ENCODE measurements at places on chromosomes 13 and 19.

DNA sequence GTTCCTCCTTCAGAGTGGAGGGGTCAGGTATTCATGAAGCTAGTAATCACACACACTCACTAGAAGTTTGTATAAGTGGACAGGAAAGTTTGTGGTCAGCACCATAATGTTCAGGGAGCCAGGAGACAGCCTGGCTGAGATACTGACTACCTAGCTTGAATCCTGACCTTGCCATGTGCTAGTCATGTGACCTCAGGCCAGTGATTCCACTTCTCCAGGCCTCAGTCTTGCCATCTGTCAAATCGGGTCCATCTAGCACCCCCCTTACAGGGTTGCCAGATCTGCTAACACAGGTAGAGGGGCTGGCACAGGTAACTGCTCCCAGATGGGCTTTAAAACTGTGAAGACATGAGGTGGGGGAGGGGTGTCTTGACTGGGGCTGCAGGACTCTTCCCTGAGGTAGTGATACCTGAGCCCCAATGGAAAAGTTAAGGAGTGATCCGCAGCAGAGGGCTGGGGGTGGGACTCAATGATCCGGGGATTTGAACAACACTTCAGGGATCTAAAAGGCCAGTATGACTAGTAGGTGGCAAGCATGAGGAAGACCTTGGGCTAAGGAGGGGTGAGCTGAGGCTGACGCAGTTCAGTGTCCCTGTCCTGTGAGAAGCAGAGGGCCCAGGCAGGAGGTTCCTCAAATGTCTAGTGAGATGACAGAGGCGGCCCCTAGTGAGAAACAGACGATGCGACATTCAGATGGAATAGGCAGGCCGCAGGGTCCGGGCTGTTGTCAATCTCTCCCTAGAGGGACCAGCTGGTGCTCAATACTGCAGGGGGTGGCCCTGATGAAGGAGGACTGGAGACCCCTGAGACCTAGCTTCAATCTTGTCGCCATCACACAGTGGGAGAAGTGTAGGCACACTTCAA is 8.5 kb downstream of the ACTMAP start:
- no peak for DNase-seq

DNA sequence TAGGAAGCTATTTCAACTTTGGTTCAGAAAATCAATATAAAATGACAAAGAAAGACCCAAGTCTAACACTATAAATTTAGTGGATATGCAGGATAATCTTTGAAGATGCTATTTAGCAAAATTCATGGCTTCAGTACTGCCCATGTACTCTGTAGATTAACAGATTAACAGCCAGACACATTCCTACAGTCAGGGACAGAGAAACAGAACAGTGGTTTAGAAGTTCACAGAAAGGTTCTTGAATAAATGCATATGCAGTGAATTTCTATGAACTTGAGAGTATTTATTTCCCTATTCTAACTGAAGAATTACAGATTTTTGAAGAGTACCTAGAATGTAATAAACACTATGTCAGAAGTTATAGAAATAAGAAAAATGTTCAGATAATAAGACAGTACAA is 222.8 kb downstream of the KLF12 start:
- DNase-seq, result no peak

DNA sequence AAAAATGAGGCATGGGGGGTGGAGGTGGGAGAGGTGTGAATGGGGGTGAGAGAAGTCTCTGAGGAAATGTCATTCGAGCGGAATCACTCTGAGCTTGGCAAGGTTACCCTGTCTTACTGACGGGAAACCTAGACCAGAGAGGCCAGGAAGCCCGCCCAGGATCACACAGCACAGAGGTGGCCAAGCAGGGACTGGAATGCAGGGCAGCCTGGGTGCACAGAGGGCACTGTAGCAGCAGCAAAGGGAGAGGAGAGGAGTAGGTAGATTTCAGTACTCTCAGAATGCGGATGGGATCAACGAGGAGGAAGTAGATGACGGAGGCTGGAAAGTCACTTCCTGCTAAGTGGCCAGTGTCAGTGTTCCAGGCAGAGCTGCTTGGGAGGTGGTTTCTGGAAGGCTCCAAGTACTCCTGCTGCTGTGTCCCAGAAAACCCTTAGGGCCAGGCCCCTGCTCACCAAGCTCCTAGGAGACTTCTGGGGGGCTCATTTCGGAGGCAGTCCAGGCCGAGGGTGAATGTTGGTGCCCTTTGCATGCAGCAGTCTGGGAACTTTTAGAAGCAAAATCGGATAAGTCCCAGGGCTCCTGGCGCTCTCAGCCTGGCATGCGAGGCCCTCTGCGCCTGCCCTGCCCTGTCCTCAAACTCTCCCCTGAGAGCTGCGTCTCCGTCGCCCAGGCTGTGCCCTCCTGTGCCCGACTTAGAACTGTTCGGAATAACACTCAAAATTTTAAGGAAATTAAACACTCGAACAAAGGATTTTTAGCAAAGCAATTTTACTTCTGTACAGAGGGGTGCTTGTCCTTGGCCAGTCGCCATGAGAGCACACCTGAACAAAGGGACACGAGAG is 33.5 kb downstream of the DNM2 start:
- no peak for DNase-seq

- DNase-seq, result no peak
These were observed 34.4 kb downstream of the DCLK1 start for GRCh38 chr13:36096461-36097416.

DNA sequence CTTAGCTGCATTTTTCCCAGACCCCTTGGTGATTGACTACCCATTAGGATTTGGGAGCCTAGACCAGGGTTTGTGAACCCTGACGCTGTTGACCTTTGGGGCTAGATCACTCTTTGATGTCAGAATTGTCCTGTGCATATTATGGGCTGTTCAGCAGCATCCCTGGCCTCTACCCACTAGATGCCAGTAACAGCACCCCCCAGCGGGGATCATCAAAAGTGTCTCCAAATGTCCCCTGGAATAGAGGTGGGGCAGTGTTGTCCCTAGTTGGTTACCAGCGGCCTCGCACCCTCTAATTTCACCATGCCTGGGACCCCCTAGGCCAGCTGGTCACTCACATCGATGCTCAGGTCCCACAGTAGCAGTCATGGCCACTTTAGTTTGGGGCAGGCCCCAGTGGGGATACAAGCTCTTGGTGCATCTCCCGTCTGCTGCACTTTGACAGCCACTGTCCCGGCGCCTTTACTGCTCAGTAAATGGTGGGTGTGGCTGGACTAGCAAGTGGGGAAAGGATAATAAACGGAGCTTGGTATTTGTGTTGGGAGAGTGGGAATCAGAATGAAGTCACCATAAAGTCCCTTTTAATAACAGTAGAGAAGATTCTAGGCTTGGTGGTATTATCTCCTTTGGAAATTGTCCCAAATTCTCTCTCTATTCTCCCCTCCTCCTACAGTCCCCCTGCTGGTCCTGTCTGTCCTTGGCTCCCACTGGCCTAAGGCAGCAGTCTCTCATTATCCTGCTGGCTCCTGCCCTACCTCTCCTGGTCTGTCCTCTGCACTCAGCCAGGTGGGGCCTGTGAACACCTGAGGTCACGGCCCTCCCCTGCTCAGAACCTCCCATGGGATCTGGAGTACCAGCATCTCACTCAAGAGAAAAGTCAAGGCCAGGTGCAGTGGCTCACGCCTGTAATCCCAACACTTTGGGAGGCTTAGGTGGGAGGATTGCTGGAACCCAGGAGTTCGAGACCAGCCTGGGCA is 80.6 kb downstream of the SIPA1L3 start:
- no peak for DNase-seq

GRCh38 chr13:52374389-52374788 is 31.6 kb downstream of the THSD1 start:
- no peak for DNase-seq

DNA sequence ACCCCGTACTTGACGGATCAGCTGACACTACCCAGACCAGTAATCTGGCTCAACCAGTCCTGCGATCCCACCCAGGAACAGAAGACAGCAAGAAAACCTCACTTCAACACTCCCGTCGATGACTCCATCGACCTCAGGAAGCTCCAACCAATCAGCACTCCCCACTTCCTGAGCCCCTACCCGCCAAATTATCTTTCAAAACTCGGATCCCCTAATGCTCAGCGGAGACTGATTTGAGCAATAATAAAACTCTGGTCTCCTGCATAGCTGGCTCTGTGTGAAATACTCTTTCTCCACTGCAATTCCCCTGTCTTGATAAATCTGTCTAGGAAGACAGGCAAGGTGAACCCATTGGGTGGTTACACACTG is 1.2 kb downstream of the LSM4 start:
- DNase-seq, result no peak

DNA sequence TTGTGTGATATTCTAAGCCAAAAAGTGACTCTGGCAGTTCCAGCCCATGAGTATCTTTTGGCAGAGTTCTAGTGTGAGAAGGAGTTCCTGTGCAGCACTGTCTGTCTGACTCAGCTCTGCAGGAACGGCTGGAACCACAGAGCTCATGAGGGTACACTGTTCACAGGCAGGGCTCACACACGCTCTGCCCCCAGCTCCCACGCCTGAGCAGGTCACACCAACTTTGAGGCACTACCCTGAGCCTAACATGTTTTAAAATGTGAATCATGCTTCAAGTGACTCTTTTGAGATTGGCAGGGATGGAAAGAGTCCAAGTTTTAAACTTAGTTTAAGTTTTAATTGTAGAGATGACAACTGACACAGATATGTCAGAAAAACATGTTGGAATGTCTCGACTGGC is 1203.3 kb downstream of the UQCRFS1 start:
- DNase-seq, result no peak

GRCh38 chr13:29411481-29411880 is 184.0 kb downstream of the SLC7A1 start:
- no peak for DNase-seq

- peak; percentile 71 for DNase-seq
These were observed 834 bp downstream of the FBXO27 start for GRCh38 chr19:39031368-39032062.

- no peak for DNase-seq
These were observed 21.7 kb downstream of the UBE2L5 start for GRCh38 chr13:30443957-30444404.

GRCh38 chr13:102355251-102355650 is 46.6 kb downstream of the FGF14 start:
- no peak for DNase-seq

DNA sequence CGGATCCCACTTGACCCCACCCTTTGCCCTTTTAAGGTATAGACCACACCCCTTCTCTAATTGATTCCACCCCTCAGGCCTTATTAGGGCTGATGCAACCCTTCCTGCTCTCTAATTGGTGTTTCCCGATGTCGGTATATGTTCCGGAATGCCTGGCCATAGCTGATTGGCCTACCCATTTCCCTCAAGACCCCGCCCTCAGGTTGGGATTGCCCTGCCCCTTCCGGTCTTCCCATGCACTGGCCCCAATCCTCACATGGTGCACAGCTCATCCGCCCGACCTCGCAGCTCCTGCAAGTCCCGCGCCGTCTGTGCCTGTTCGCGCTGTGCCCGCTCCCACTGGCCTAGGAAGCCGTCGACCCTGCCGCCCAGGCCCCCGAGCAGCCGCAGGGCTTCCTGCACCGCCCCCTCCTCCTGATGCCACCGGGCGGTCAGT is 18.1 kb downstream of the TSKS start:
- DNase-seq, result no peak

GRCh38 chr13:37149380-37149779 is 43.9 kb upstream of the CSNK1A1L start:
- DNase-seq, result no peak

DNA sequence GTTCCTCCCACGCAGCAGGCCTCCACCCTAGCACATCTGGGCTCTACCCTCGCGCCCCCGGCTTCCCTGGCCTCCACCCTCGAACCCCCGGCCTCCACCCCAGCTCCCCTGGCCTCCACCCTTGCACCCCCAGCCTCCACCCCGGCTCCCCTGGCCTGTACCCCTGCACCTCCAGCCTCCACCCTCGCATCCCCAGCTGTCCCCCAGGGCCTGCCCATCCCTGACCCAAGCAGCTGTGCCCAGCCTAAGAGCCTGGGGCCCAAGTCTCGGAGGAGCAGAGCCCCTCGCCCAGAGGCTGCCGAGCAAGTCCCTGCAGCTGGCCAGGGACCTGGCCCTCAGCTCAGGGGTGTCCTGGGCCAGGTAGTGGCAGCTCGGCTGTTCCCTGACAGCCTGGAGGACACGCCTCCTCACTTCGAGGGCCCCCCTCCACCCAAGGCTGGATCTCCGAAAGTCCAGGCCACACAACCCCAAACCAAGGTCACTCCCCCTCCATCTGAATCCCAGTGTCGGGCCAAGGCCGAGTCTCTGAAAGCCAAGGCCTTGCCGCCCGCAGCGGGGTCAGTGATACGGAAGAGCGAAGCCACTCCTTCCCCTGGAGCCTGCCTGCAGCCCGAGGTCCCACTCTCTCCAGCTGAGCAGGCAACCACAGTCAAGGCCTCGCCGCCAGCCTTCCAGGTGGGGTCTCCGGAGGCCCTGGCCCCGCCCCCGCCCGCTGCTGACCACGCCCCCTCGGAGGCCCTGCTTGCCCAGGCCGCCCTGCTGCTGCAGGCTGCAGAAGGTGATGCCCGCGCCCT is 7.9 kb upstream of the ARHGAP33 start:
- no peak for DNase-seq

GRCh38 chr13:96982672-96983071 is 11.6 kb downstream of the OXGR1 start:
- DNase-seq, result no peak

Data from stimulated activated CD4-positive, alpha-beta T cell treated with anti-CD3 and anti-CD28 coated beads, Interleukin-1b, Interleukin-23, amount 100 ng/mL, for 4 hours (primary cell).